ENCODE measurements at places on chromosomes 11 and 22.
A peak's percentile ranks its signal among the peaks of the same experiment; 100 is the strongest.

GRCh38 chr11:46914363-46914762 is 4.0 kb downstream of the LRP4 start:
- no peak for DNase-seq

DNA sequence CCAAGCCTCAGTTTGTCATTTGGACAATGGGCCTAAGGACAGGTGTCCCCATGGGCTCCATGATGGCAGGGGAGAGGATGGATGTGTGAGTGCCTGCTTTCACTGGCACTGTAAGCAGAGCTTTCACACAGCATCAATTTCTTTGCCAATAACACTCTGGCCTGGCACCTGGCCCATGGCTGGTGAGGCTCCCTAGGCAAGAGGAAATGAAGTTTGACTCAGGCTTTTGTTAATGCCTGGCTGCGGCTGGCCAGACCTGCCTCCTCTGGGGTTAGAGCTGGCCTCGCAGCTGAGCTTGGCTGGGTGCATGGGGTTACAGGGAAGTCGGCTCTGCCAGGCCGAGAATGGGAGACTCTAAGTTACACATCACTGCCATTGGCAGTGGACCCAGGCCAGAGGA is 30.0 kb upstream of the SEZ6L start:
- no peak for DNase-seq

DNA sequence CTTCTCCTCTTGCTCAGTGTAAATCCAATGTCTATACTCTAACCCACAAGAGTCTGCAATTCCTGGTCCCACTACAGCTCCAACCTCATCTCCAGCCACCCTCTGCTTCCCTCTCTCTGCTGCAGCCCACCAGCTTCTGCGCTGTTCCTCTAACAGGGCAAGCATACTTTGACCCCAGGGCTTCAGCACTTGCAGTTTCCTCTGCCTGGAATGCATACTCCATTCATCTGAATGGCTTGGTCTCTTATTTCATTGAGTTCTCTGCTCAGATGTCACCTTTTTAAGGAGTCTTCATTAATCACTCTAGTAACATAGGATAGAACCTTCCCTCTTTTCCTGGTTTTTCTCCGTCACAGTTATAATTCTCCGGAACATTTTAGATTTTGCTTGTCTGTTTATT is 141.6 kb downstream of the BUD13 start:
- no peak for DNase-seq

DNA sequence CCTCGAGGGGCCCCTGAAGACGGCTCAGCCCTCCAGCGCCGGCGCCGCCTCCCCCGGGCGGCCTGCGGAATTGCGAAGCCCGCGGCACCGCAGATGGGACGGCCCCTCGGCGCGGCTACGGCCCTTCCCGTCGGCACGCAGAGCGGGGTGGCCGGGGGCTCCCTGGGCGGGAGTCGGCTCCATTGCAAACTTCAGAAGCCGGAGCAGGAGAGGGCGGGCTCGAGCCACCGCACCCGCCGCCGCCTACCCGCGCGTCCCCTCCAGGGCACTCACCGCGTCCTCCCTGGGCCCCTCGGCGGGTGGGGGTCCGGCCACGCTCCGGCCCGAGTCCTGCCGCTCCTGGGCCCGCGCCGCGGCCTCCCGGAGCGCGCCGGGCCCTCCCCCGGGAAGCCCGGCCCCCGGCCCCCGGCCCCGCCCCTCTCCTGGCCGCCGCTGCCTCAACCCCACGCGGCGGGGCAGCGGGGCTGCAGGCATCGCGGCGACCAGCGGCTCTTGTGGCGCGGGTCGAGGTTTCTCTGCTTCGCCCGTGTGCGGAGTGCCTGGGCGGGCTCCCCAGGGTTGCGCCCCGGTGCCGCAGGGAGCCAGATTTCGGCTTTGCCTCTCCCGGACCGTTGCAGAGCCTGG is at the start of gene PACSIN3:
Gene PACSIN3 (minus strand): TSS at position 359 of the 624 bp plus-strand sequence. CDS start 3,707 bp downstream, outside the sequence.
- DNase-seq: peak; percentile 35

DNA sequence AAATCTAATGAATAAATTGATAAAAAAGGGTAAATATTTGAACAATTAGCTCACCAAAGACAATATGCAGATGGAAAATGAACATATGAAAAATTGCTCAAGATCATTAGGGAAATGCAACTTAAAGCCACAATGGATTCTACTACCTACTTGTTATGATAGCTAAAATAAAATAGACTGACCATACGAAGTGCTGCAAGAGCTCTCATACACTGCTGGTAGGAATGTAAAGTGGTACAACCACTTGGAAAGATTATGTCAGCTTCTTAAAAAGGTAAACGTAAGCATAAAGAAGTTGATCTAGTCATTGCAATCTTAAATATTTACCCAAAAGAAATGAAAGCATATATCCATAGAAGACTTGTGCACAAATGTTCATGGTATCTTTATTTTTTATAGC is 504.2 kb upstream of the ARHGAP42 start:
- no peak for DNase-seq
